ENCODE measurements at places on chromosomes 5 and 9.

DNA sequence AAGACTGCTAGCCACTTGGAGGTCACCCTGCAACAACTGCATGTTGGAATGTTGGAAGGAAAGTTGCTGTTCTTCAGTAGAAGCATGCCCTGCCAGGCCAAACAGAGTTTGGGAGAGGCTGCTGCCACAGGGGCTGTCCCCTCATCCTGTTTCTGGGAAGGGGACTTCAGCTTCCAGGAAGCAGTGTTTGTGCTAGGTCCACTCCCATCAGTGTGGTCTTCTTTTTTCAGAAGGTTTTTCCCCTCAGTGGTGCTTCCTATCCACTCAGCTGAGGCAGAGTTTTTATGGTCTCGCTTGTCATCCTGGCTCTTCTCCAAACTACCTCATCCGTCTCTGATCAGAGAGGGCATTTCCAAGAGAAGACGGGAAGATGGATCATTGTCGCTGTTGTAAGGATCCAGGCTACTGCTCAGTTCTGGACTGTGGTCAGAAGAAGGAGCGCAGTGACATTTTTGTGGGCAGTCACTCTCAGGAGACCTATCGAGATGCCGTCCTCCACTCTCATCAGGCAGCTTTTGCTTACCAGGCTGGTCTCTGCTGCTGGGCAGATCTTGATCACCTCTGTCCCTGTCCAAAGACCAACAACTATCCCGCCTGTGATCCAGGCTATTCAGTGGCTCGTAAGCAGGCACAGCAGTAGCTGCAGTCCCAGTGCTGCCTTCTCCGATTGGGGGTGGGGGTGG lies 97.8 kb upstream of the C5orf63 start:
- DNase-seq = no peak

DNA sequence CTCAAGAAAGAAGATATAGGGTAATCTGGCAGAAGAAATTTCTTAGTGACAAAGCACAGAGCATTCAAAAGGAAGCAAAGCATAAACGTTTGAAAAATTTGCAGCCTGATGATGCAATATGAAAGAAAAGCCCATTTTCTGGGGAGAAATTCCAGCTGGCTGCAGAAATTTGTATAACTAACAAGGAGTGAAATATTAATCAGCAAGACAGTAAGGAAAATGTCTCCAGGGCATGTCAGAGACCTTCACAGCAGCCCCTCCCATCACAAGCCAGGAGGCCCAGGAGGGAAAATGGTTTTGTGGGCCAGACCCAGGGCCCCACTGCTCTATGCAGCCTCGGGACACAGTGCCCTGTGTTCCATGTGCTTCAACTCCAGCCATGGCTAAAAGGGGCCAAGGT lies 359.4 kb downstream of the HINT1 start:
- no peak for DNase-seq

DNA sequence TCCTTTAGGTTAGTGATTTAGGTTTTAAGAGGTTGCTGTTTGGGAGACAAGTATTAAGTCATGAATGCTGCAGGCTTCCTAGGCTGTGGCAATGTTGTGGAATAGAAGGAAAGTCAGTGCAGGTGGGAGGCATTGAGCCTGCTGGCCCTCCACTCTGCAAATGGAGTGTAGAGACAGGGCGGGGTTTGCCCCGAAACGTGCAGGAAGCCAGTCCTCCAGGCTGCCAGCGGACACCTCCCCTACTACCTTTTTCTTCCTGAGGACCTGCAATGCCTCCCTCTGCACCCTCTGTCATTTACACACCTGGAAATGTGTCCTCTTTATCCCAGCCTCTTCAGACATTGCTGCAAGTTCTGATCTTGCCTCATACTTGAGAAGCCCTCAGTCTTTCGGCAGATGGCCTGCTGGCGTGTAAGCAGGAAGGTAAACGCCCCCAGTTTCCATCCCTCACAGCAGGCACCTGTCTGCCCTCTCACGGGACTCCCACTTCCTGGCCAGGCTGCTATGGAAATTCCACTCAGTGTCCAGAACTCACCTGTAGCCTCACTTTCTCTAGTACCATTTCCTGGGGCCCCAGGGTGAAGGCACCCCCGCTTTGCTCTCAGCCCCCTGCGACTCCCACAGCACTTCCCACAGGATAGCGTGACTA lies 81.6 kb upstream of the BOD1 start:
- no peak for DNase-seq

- DNase-seq = no peak
These were observed 64.6 kb upstream of the GRIA1 start for GRCh38 chr5:153425914-153426313.

- DNase-seq = no peak
These were observed 44.8 kb downstream of the PLCXD3 start for GRCh38 chr5:41465493-41466171.

DNA sequence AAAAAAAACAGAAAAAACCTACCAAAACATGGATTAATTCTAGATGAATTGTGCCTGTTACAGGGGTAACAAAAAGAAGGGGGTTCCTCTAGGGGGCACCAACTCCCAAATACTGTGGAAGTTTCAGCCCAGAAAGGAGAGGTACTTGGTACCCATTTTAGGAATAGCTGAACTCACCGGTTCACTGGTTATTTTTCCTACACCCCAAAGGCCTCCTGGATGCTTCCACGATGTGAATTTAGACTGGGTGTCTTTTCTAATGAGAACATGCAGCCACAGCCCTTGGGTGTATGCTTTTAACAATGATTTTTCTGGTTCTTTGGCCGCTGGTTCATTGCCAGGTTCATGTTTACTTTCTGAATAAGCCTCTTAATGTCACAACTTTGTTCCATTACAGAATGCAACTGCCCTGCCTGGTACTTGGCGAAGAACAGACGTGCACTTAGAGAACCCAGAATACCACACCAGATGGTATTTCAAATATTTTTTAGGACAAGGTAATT lies 46.7 kb downstream of the GARNL3 start:
- DNase-seq = no peak

GRCh38 chr9:98521141-98521540 lies 187.6 kb downstream of the GABBR2 start:
- no peak for DNase-seq

- DNase-seq = no peak
These were observed 337.5 kb downstream of the NR2F1-AS1 start for GRCh38 chr5:93243481-93243880.

DNA sequence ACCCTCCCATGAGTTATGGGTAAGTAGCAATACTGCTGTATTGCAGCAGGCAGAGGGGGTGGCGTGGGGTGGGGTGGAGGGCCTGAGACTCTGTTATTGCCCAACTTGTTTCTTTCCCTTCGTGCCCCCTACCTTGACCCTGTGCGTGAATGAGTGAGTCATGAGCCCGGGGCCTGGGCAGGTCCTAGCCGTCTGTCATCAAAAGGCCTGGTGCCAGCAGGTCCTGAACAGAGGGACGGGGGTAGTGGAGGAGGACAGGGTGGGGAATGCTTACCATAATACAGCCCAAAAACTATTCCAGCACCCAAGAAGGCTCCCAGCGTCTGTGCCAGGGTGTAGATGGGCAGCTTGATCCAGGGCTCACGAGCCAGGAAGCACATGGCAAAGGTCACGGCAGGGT lies 4.3 kb downstream of the AQP3 start:
- DNase-seq = no peak

- DNase-seq = no peak
These were observed 6.1 kb downstream of the GARIN3 start for GRCh38 chr5:157160001-157160400.

GRCh38 chr5:132915681-132916080 lies 42.2 kb downstream of the LEAP2 start:
- DNase-seq = no peak

DNA sequence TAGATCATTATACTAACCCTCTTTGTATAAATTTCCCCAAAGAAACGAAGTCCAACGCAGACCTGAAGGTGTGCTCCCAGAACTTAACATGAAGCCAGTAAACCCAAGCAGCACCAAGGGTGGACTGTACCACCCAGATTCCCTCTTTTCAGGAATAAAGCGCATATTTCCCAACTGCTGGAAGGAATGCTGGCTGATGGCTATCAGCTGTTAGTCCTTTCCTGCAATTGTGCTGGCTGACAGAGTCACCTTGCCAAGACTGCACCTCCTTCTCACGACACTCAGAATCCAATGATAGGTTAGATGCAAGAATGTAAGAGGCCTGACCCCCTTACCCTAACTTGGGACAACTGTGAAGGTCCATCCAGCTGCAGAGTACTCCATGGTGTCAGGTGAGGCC lies 93.9 kb downstream of the MAPKAP1 start:
- no peak for DNase-seq

DNA sequence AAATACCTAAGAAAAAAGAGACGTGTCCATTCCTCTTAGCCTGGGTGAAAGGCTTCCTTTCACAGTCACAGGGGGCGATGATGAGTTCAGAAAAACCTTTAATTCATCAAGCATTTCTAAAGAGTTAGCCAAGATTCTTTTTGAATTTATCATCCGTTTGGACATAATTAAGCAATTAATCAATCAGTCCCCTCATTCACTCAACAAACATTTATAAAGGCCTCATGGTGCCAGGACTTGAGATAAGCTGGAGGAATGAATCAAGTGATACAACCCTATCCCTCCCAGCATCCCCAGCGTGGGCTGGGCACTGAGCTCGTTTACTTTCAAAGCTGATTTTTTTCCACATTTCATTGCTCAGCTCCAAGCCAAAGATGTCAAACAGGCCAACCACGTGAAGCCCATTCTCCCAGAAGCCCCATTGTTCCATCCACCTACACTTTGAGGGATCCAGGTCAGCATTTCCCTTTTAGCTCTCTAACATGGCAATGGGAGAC lies 140.5 kb downstream of the SLIT3 start:
- no peak for DNase-seq

GRCh38 chr5:170630711-170631141 lies 126.9 kb downstream of the KCNIP1 start:
- no peak for DNase-seq

DNA sequence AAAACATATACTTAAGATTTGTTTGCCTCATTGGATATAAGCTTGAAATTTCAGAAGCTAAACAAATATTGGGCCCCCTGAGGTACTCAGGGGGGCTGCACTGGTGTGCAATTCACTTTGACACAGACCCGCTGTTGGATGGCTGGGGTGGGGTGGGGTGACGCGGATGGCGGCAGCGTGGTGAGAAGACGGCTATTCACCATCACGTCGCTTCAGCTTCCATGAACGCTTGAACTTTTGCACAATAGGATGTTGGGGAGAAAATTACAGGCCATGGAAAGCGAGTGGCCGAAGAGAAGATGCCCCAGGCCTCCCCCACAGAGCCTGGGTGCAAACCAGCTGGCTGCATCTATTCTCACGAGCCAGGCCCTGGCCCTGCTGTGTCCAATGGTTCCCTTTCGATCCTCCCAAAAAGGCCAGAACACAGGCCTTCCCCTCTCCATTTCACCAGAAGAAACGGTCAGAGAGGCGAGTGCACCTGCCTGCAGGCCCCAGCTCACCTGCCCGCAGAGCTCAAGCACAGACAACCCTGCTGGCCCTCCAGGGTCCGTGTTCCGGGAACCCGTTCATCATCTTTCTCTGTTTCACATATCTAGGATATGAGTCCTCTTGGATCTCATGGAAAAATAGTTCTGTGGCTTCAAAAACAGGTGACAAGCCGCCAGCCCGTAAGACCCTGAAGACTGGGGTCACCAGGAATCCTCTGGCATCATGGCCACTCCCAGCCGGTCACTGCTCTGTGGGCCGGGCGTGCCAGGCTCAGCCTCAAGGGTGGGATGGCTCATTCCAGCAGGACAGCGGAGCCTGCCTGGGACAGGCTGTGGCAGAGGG lies 46.8 kb upstream of the SARDH start:
- no peak for DNase-seq

DNA sequence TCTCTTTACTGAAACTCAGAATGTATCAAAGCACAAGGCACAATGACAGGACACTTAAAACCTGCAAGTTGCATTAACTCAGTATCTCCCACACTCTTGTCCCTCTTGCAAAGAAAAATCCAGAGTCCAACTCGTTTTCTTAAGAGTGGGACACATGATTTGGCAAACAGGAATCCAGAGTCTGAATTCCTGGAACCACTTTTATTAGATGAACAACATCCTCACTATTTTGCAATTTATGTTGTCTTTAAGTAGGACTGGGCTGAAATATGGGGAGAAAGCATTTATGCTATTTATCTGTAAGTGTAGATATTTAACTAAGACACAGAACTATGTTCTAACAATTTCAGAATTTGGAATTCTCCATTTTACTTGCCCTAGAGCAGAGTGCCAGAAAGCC lies 69.1 kb downstream of the ABCA1 start:
- no peak for DNase-seq

DNA sequence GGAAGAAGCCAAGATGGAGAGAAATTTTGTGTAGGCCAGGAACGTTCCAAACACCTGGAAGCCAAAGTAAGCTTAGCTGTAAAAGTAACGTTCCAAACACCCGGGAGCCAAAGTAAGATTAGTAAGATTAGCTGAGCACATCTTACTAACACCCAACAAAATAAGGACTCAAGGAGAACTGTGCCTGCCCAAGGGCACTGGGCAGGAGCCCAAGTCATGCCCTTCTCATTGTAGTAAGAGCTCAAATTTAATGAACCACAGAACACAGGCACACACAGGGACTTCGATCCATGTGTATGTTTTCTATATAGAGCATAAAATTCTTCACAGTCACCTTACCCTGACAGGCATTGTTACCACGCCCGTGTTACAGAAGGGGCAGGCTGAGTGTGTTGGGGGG lies 36.1 kb upstream of the NXNL2 start:
- no peak for DNase-seq

GRCh38 chr5:53422539-53422938 lies 57.9 kb upstream of the FST start:
- DNase-seq = no peak

DNA sequence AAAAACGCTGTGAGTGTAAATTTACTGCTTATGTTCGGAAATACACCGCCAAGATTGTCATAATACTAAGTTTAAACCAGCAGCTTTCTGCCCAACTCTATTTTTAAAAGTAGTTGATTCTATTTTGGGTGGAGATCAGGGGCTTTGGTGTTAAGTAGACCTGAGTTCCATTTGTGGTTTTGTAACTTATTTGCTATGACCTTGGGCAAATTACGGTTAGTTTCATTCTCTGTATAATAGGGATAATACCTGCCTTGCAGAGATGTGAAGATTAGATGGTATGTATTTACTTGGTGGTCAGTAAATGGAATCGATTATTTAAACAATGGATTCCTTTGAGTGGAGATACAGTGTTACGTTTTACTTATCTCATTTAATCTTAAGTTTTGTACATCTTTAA lies 1.6 kb downstream of the RAD23B start:
- no peak for DNase-seq

- DNase-seq = peak; percentile 5
These were observed 872 bp downstream of the TXNDC15 start for GRCh38 chr5:134874831-134875655.

- DNase-seq = no peak
These were observed 45.8 kb upstream of the SEMA4D start for GRCh38 chr9:89543621-89544278.

Measured in stimulated activated CD4-positive, alpha-beta T cell treated with anti-CD3 and anti-CD28 coated beads, Interleukin-12 subunit alpha, Interleukin-12 subunit beta, amount 100 ng/mL, for 24 hours (primary cell).